ENCODE measurements at places on chromosomes 12 and 14.

DNA sequence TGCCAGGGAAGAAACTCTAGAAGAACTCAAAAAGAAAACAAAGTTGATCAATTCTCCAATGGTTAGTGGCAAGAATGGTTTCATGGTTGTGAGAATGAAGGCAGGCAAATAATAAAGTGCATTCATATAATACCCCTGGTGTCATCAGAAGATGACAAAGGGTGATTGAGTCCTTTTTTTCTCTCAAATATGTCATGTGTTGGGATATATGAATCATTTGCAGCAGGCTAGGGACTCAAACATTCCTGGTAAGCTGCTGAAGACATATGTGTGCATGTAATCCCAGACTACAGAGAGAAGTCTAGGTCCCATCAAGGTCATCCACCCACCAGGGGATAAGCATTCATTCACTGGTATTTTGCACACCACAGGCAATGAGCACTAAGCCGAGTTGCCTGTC is 82.4 kb upstream of the MYF6 start:
- no peak for DNase-seq

DNA sequence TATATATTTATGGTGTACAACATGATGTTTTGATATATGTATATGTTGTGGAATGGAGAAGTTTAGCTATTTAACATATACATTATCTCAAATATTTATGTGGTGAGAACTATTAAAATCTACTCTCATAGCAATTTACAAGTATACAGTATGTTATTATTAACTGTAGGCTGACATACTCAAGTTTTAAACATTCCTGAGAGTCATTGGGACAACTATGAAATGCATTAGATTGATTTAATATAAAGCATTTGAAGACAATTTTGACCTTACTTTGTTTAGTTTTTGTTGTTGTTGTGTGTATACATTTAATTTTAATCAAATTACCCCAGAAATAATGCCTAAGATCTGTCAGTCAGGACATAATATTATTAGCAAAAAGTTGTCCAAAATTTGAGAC is 99.5 kb downstream of the LRRK2 start:
- DNase-seq: no peak

GRCh38 chr12:44159216-44159615 is 323.3 kb downstream of the TMEM117 start:
- no peak for DNase-seq

- no peak for DNase-seq
Observed at GRCh38 chr12:121788176-121788818, 5.2 kb downstream of the RHOF start.

DNA sequence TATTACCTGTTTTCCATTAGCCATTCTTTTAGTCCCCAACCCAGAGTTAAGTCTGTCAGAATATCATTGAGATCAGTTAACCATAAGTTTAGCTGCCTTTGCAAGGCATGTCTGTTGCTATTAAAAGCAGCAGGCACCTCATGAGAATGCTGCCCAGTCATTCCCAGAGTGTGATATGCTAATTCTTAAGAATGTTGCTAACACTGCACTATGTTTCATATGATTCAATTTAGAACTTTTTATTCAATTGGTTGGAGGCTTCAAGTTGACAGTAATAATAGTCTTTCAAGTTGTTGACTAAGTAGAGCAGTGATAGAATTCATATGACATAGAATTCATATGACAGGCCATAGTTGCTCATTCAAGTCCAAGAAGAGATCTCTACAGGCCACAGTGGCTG is 292.3 kb downstream of the FUT8 start:
- DNase-seq: no peak
